ENCODE measurements at places on chromosomes 3 and 15. TPM values are rescaled to one million over a fixed set of nuclear protein-coding genes. Genes with fewer than 3 reads are reported as not detected.

- H3K27me3 ChIP-seq: no peaks in the 10 kb centered on the region
- peaks cover 45% of the 10 kb centered on the region for H3K36me3 ChIP-seq
- H3K4me1 ChIP-seq: no peaks in the 10 kb centered on the region
Measured at GRCh38 chr15:25368850-25369249, 70.0 kb downstream of the UBE3A start.

- H3K4me1 ChIP-seq: no peaks in the 10 kb centered on the region
- H3K4me3 ChIP-seq: no peak overlapping the region
Measured at GRCh38 chr3:117622171-117622841, 912.7 kb downstream of the TUSC7 start.

DNA sequence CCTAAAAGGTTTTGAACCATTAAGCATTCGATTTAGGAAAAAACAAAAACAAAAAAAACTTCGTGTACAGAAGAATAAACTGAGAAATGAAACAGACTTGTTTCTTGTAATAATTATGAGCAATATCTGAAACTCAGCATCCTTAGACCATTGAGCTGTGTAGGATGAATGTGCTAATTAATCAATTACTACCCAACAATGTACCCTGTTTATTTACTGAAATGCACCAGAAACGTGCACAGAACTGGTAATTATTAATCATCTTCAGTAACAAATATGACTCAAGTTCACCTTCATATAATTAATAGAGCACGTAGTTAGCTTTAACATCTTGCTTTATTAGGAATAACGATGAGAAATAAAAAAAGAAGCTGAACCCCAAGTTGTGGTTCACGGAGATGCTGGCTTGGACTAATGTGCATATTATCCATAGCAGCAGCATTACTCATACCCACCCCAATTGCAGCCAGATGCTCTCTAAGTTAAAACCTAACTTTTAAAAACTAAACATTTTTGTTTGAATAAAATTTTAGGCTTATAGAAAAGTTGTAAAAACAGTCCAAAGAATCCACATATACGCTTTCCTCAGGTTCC, 10.2 kb upstream of the C15orf61 start:
- no peaks in the 10 kb centered on the region for H3K27me3 ChIP-seq
- DNase-seq: no peak
- H3K4me3 ChIP-seq: no peak overlapping the region
- no peak overlapping the region for H3K27ac ChIP-seq
- H3K36me3 ChIP-seq: no peaks in the 10 kb centered on the region

- no peak overlapping the region for H3K4me3 ChIP-seq
- peak overlapping the region; percentile 12 for H3K27ac ChIP-seq
- H3K4me1 ChIP-seq: peaks cover 53% of the 10 kb centered on the region
- no peak for DNase-seq
- no peaks in the 10 kb centered on the region for H3K36me3 ChIP-seq
Measured at GRCh38 chr3:46931631-46932331, 44.8 kb downstream of the CCDC12 start.

DNA sequence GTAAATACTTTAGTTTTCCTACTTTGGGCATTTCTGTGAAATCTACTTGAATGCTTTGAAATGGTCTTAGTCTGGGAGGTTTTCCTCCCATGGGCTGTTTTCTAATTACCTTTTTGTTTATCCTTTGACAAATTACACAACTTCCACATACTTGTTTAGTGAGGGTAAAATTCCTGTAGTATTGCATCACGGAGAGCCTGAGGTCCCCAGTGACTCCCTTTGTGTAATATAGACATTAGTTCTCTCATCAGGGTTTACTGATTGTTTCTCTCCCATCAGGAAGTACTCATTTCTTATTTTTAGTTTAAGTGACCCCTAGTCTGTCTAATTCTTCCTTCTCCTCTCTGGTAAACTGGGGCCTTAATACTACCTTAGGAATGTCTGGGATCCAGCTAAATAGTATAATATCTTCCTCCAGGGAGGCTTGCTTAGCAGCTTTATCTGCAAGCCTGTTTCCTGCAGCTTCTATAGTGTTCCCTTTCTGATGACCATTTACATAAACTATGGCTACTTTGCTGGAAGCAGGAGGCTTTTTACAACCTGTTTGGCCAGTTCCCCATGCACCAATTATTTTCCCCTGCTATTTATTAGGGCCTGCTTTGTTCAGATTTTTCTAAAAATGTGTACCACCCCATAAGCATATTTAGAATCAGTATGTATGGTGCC, 87.2 kb upstream of the XCR1 start:
- no peak overlapping the region for H3K4me3 ChIP-seq
- H3K36me3 ChIP-seq: no peaks in the 10 kb centered on the region
- no peak overlapping the region for H3K27ac ChIP-seq
- H3K27me3 ChIP-seq: no peaks in the 10 kb centered on the region
- peaks cover 12% of the 10 kb centered on the region for H3K4me1 ChIP-seq

DNA sequence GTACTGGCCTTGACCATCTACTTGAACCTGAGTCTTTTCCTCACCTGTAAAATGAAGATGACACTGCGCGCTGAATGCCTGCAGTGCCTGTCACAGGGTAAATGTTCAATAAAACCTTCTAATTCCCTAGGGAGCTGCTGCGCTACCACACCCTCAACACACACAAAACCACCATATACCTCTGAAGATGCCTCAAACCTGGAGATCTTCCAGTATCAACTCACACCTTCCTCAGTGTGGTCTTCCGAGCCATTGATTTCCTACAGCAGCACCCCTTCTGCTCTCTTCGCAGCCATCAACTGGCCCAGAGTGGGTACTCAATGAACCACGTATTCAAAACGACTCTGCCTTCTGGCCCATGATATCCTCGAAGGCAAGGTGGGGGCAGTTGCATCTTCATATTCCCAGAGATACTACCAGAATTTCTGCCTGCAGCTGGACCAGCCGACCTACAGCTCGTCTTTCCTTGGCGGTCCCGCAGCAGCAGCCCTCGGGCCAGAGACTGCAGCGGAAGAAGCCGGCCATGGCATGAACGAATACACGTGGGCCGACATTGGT, 695 bp downstream of the RPL32 start:
- peak overlapping the region; percentile 92 for H3K27ac ChIP-seq
- peaks cover 28% of the 10 kb centered on the region for H3K4me1 ChIP-seq
- no peak for DNase-seq
- peak overlapping the region; percentile 90 for H3K4me3 ChIP-seq

DNA sequence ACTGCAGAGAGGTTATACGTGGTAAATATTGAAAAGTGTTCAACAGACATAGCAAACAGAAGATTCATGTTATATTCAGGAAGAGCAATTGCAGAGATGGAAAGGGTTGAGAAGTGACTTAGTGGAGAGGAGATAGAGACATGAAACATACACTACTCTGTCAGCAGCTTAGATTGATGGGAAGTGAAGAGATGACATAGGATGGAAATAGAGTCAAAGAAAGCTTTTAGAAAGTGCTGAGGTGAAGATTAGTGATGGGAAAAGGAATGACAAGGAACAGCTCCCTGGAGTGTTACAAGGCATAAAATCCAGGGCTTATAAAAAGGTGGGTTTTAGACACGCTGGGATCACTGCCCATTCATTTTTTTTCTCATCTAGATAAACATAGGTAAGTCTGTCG, 17.2 kb upstream of the GOLIM4 start:
- H3K27ac ChIP-seq: no peak overlapping the region
- no peaks in the 10 kb centered on the region for H3K36me3 ChIP-seq
- no peak overlapping the region for H3K4me3 ChIP-seq
- no peaks in the 10 kb centered on the region for H3K27me3 ChIP-seq

GRCh38 chr3:189863031-189863430, 231.8 kb downstream of the TP63 start:
- H3K4me1 ChIP-seq: no peaks in the 10 kb centered on the region
- H3K27me3 ChIP-seq: no peaks in the 10 kb centered on the region
- H3K36me3 ChIP-seq: no peaks in the 10 kb centered on the region

The HYKK gene
- 1.4 TPM for total RNA-seq

Measured in naive thymus-derived CD4-positive, alpha-beta T cell (primary cell).